NCI-H2107 (cell line): ENCODE measurements at places on chromosomes 7 and 10.

- no peak for DNase-seq
These were observed 8.3 kb upstream of the DENND10 start for GRCh38 chr10:119095640-119096039.

GRCh38 chr7:43700059-43700501 lies 29.2 kb downstream of the COA1 start:
- DNase-seq, result peak; percentile 13

- DNase-seq, result no peak
These were observed 505.5 kb upstream of the ZMIZ1 start for GRCh38 chr10:78563314-78563713.

GRCh38 chr10:132100556-132101349 lies 35.0 kb downstream of the JAKMIP3 start:
- DNase-seq, result no peak

DNA sequence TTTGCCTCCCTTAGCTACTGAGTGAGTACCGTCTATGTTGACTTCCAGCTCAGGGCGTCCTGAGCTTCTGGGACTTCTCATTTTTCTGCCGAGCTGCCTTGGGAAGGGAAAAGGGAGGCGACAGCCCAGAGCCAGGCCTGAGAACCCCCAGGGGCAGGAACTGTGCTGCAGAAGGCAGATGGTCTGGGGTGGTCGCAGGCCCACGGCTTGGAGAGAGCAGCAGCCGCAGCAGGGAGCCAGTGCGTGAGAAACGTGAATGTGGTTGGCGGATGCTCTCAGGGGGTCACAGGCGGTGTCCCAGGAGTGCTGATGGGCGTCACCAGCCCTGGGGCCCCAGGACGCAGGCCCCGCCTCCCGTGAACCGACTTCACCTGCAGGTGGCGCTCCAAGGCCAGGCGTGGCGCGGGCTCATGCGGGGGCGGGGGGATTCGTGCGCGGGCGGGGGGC lies 9.2 kb upstream of the PWWP2B start:
- DNase-seq, result peak; percentile 5

DNA sequence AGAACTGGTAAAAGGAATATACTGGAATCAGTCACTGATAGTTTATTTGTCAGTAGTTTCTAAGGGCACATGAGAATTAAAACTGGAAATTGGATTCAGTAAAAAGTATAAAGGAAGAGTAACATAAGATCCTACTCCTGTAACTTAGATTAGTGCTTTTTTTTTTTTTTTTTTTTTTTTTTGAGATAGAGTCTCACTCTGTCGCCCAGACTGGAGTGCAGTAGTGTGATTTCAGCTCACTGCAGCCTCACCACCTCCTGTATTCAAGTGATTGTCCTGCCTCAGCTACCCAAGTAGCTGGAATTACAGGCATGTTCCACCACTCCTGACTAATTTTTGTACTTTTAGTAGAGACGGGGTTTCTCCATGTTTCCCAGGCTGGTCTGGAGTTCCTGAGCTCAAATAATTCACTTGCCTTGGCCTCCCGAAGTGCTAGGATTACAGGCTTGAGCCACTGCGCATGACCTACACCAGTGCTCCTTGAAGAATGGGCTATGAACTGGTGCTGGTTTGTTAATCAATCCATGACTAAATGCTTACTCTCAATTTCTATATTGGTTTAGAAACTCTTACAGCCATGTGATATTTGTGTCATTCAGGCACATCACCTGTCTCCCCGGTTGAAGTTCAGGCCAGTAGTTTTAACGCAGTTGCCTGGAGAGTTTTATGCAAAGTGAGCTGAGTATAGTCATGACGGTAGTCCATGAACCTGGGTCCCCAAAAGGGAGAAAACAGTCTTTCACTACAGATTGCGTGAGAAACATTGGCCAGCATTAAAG lies 65.0 kb downstream of the ZEB1 start:
- DNase-seq, result no peak

DNA sequence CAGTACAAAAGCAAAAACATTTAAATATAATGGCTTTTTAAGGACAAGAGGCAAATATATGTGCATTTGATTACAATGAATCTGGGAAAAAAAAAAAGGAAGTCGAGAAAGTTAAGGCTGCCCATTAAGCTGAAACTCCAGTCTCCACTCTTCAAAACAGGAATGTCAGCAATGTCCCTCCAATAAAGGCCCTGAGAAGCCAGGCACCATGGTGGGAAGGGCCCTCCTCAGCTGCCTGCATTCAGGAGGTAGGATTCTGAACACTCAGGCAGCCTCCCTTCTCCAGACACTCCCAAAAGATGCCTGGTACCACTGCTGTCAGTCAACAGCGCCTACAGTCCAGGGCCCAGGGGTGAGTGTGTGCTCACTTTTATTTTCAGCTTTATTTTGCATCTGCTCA lies 121.3 kb upstream of the MGMT start:
- DNase-seq, result no peak

DNA sequence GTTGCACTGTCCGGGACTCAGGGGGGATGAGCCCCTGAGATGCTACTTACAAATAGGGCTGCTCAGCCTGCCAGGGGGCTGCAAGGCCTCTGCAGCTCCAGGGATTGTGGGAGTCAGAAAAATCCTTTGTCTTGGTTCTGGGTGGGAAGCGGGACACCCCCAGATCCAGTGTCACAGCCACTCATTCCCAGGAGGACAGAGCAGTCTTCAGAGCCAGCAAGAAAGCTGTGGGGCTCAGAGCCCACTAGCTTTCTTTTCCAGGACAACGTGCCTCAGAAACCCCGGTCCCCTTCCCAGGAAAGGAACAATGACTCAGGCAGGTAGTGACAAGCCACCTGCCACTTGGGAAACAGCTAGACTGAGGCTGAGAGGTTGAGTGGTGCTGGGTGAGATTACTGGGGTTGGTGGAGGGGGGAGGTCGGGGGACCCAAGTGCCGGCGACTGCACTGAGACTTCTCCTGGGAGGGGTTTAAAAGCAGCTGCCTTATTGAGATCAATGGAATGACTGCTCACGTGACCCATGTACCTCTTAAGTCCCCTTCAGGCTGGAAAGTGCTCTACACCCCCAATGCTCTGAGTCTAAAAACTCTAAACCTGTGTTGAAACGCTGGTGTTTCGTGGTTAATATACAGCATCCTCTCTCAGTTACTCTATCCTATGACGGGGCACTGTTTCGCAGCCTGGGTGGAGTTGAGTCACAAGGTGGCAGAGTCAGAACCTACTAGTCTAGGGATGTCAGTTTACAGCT lies 123.6 kb downstream of the UBE2H start:
- DNase-seq, result peak; percentile 68

DNA sequence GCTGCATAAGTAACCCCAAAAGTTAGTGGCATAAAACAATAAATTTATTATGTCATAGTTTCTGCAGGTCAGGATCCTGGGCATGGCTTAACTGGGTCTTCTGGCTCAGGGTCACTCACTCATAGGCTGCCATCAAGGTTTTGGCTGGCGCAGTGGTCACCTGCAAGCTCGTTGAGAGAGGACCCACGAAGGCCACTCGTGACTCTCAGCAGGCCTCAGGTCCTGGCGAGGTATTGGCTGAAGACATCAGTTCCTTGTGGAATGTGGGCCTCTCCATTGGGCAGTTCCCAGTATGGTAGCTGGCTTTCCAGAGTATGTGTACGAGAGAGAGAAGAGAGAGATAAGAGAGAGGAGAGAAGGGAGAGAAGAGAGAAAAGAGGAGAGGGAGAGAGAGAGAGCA lies 138.3 kb upstream of the KLF14 start:
- DNase-seq, result no peak

DNA sequence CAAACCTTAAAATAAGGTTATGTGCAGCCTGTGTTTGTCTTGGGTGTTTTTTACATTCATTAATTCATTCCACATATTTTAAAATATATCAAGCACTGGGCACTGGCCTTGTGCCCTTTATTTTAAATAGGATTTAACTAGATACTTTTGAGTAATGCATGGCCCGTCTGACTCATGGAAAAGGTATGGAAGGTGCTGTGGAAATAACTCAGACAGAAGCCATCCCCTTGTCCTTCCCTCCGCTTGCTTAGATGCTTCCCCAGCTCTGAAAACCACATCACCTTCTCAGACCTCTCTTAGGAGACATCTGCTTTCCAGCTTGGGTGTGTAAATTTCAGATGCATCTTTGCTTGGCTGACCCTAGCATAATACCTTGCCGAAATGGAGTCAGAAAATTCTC lies 30.5 kb downstream of the SLC18A2 start:
- DNase-seq, result no peak

- no peak for DNase-seq
These were observed 141.6 kb upstream of the GDF10 start for GRCh38 chr10:47158116-47159071.

DNA sequence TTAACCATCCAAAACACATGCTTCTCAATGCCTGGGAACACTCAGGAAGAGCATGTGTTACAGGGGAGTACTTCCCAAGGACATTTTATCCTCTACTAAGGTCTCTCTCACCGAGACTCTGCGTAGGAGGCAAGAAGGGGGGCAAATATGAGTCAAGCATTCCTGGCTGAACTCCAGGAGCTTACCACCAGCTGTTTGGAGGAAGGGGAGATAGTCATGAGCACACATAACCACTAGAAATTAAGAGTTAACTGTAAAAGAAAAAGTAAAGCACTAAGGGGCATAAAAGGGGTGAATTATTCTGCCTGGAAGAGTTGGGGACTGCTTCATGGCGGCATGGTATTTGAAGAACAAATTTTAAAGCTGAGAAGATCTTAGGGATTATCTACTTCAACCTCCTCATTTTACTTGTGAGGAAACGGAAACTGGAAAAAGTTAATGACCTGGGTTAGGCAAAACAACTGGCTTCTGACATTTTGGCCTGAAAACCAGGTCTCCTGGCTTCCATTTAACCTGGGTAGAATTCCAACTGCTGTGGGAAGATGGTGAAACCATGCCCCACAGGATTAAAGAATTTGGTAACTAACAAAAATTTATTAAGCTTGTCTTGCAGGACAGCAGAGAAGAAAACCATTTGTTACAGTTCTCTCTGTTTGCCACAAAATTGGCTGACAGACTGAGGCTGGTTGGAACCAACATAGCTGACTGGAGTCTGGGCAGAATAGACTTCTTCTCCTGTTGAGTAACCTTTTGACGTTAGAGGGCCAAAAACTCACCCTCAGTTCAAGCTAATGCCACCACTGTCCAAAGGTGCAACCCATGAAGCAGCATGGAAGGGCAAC lies 85.5 kb downstream of the SLC25A13 start:
- no peak for DNase-seq

- DNase-seq, result no peak
These were observed 1.1 kb upstream of the ICA1 start for GRCh38 chr7:8263048-8263447.

GRCh38 chr7:157576415-157576814 lies 239.6 kb downstream of the DNAJB6 start:
- no peak for DNase-seq

GRCh38 chr7:144941127-144941526 lies 105.3 kb upstream of the TPK1 start:
- DNase-seq, result no peak

- no peak for DNase-seq
These were observed 26.0 kb upstream of the JMJD1C start for GRCh38 chr10:63491588-63492316.

DNA sequence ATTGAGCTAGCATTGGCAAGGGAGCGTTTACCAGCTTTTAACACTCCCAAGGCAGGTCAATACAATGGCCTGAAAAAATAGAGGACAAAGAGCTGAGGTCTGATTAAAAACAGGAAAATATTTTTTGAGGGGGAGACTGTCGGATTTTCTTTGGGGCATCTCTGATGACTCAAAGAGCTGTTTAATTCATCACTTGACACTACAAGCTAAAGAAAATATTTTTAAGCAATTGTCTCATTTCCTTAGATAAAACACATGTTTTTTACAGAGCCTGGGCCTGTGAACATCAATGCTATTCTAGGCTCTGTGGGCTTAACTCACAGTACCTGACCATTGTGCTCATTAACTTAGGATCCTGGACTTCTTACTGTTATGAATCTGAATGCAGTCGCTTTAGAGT lies 100.8 kb downstream of the NRP1 start:
- DNase-seq, result no peak

- DNase-seq, result no peak
These were observed 43.7 kb downstream of the ZNF273 start for GRCh38 chr7:64946772-64947171.

DNA sequence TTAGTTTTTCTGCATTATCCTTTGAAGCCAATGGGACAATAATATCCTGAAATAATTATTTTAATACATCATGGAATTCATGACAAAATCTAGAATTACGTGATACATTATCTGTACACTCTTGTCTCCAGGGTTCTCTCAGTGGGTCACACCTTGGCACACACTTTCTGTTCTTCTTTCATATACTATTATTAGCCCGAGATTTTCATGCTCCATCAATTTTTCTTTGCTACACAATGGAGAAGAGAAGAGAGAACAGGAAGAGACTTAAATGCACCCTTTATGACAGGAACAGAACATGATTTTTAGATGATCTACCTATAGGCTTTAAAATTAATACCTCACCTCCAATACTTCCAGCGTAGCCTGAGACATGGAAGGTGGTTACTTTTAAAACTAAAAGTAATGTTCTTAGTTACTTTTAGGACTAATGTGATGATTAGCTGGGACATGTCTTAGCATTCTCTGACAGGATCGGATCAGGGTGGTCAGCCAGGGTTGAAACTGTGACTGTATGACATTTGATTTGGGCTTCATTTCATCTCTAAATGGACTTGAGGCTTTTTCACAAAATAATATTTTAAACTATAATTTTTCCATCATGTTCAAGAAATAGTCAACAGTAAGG lies 148.2 kb upstream of the WNT16 start:
- DNase-seq, result no peak

- no peak for DNase-seq
These were observed 8.1 kb downstream of the PODXL start for GRCh38 chr7:131548371-131548770.

DNA sequence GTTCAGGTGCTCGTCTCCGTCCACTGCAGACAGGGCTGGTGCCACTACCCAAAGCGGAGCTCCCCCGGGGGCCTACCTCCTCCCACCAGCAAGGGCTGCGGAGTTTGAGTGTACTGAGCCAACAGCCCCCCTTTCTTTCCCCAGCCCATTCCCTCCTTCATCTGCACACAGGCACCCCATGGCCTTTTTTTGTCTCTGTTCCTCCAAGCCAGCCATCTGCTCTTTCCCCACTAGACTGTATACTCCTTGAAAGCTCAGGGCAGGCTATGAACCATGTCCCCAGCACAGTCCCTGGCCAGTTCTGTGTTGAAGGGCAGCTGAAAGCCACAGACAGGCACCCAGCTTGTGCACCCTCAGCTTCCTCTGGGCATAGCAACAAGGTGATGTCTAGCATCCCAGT lies 99.4 kb downstream of the ZMIZ1 start:
- DNase-seq, result no peak

- no peak for DNase-seq
These were observed 25.7 kb downstream of the NDUFB2 start for GRCh38 chr7:140722254-140722653.

- DNase-seq, result no peak
These were observed 41.4 kb downstream of the LRRC20 start for GRCh38 chr10:70341016-70341415.

DNA sequence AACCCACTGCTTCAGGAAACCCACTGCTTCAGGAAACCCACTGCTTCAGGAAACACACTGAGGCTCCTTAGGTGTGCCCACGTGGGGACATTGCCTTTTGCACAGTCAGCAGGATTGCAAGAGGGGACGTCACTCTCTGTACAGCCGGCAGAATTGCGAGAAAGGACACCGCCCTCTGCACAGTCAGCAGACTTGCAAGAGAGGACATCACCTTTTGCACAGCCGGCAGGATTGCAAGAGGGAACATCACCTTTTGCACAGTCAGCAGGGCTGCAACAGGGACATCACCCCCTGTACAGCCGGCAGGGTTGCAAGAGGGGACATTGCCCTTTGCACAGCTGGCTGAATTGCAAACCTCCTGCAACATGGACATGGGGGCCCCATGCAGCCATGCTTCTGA lies 407.6 kb downstream of the GLRX3 start:
- no peak for DNase-seq
